Astrocyte (in vitro differentiated cells and primary cell): ENCODE measurements at places on chromosomes 1 and 21. TPM values are rescaled to one million over a fixed set of nuclear protein-coding genes. Genes with fewer than 3 reads are reported as not detected.

CLDN14 gene
- not detected in 2 replicates for total RNA-seq

ZNF670 gene
- 2.3 and 4.0 TPM in 2 replicates for total RNA-seq

AMY1A gene
- not detected in 2 replicates for total RNA-seq

TFF1 gene
- not detected in 2 replicates for total RNA-seq

GJB3 gene
- 0.32 TPM in 1 of 2 replicates, not detected in the other for total RNA-seq

TMEM200B gene
- total RNA-seq, result 3.6 and 4.7 TPM in 2 replicates

- H3K36me3 ChIP-seq, result no peaks in the 10 kb centered on the region
- DNase-seq, result no peak
- no peak overlapping the region for H3K4me3 ChIP-seq
- no peaks in the 10 kb centered on the region for H3K4me1 ChIP-seq
- no peaks in the 10 kb centered on the region for H3K27me3 ChIP-seq
- no peak overlapping the region for H3K27ac ChIP-seq
Measured at GRCh38 chr1:85599076-85599491, 18.5 kb downstream of the CCN1 start.

DNA sequence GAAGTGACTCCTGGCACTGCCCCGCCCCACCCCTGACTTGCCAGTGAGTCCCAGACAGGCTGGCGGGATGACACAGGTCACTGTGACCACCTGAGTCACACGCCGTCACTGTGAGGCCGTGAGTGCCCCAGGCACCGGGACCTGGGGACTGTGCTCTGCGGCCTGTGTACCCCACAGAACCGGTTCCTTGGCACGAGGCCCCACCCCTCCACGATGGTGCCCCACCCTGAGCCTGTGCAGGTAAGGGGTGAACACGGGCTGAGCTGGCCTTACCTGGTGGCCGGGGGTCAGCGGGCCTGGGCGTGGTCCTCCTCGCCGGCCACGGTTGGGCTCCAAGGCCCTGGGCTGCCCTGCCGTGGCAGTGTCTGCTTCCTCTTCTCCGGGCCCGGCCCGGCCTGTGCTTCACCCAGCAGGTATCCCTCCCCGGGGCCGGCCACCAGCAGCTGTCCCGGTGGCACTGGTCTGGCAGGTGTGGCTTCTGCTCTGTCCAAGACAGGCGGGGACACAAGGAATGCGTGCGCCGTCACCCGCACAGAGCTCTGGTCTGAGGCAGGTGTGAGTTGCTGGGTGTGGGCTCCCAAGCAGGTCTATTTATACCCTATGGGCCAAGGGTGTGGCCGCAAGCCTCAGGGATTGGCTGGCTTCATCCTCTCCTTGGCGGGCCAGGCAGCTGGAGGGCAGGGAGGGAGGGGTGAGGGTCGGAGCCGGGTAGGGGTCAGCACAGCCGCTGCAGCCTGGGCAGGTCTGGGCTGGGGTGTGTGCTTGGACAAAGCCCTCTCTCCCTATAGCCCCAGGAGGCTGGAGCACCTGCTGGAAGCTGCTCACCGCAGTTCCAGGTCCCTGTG lies at the start of gene RNF223:
Gene RNF223 (minus strand): TSS at position 564 of the 845 bp plus-strand sequence. CDS start 1,740 bp downstream, outside the sequence.
- no peak within 1 kb of the TSS for H3K4me3 ChIP-seq
- peaks cover 8% of the 10 kb centered on the region for H3K4me1 ChIP-seq
- H3K36me3 ChIP-seq, result no peaks in the 10 kb centered on the region
- no peak within 1 kb of the TSS for H3K27ac ChIP-seq
- DNase-seq, result no peak

DNA sequence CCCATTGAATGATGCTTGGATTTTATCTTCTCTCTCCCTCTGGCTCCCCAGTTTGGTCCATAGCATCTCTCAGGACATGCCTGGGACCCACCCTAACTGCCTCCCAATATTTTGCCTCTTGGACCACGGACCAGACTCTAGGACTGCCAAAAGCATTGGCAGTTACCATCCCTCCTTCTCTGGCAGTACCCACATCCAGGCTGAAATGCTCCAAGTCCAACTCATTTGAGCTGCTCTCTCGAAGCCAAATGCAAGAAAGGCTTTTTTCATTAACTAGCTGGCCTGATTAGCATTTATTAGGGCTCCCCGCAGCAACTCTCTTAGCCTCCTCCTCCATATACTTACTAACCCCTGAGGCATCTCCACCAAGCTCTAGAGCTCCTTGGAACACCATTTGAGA lies 140.0 kb upstream of the GRIK3 start:
- H3K4me1 ChIP-seq, result no peaks in the 10 kb centered on the region
- no peak overlapping the region for H3K27ac ChIP-seq
- H3K27me3 ChIP-seq, result no peaks in the 10 kb centered on the region
- no peaks in the 10 kb centered on the region for H3K36me3 ChIP-seq

GRCh38 chr1:11979028-11979850 lies 1.0 kb upstream of the MFN2 start:
- no peak for DNase-seq
- H3K27me3 ChIP-seq, result no peaks in the 10 kb centered on the region
- H3K36me3 ChIP-seq, result peaks cover 11% of the 10 kb centered on the region
- H3K27ac ChIP-seq, result peak overlapping the region; percentile 57
- H3K4me3 ChIP-seq, result peak overlapping the region; percentile 92

- H3K4me3 ChIP-seq, result no peak overlapping the region
- H3K27me3 ChIP-seq, result no peaks in the 10 kb centered on the region
- DNase-seq, result no peak
- peaks cover 7% of the 10 kb centered on the region for H3K4me1 ChIP-seq
Measured at GRCh38 chr1:2646837-2647236, 14.0 kb upstream of the MMEL1 start.

GRCh38 chr1:63612564-63612963 lies 19.4 kb downstream of the PGM1 start:
- no peak overlapping the region for H3K27ac ChIP-seq
- no peaks in the 10 kb centered on the region for H3K4me1 ChIP-seq
- H3K4me3 ChIP-seq, result no peak overlapping the region

GRCh38 chr21:31564439-31564838 lies 95.1 kb upstream of the SOD1 start:
- H3K27ac ChIP-seq, result no peak overlapping the region
- no peaks in the 10 kb centered on the region for H3K36me3 ChIP-seq
- H3K4me1 ChIP-seq, result peaks cover 11% of the 10 kb centered on the region
- no peaks in the 10 kb centered on the region for H3K27me3 ChIP-seq

- no peaks in the 10 kb centered on the region for H3K27me3 ChIP-seq
- no peak for DNase-seq
- H3K27ac ChIP-seq, result no peak overlapping the region
- H3K36me3 ChIP-seq, result no peaks in the 10 kb centered on the region
- H3K4me1 ChIP-seq, result peaks cover 15% of the 10 kb centered on the region
Measured at GRCh38 chr1:59699227-59699847, 115.4 kb upstream of the HOOK1 start.

DNA sequence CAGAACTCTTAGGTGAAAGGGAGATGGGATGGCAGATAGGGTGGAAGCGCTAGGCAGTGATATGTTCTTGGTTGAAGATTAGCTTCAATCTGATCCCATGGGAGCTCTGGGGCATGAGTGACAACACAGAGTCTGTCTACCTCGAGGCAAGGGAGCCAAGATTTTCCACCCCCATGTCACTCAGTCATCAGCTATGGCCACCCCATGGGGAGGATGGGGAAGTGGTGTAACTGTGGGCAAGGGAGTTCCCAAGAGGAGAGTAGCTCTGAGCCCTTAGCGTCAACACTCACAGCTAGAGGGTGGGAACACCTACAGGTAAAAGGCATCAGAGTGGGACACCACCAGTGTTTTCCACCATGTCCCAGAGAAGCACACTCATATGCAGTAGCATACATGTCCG lies 30.3 kb upstream of the C1QA start:
- no peaks in the 10 kb centered on the region for H3K36me3 ChIP-seq
- H3K4me1 ChIP-seq, result no peaks in the 10 kb centered on the region
- no peak overlapping the region for H3K27ac ChIP-seq
- peaks cover 21% of the 10 kb centered on the region for H3K27me3 ChIP-seq
- H3K4me3 ChIP-seq, result no peak overlapping the region

DNA sequence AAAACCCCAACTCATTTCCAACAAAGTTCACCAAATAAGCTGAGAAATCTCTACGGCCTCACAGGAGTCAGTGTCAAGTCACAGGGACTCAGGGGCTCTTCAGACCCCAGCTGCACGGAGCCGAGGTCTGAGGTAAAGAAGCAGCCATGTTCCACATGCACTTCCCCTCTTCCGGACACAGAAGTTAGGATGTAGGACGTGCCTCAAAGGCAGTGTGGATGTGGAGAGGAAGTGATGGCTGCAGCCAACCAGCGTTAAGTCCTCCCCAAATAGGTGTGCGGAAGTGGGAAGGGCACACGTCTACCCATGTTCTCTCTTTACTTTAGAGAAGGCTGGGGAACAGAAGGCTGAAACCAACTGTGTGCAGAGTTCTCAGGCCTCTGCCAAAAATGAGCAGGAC lies 14.6 kb upstream of the NCF2 start:
- no peaks in the 10 kb centered on the region for H3K36me3 ChIP-seq
- peaks cover 38% of the 10 kb centered on the region for H3K4me1 ChIP-seq
- no peak for DNase-seq
- no peaks in the 10 kb centered on the region for H3K27me3 ChIP-seq
- no peak overlapping the region for H3K4me3 ChIP-seq

- H3K27me3 ChIP-seq, result no peaks in the 10 kb centered on the region
- no peak overlapping the region for H3K4me3 ChIP-seq
- H3K27ac ChIP-seq, result no peak overlapping the region
- no peaks in the 10 kb centered on the region for H3K36me3 ChIP-seq
- peaks cover 3% of the 10 kb centered on the region for H3K4me1 ChIP-seq
- DNase-seq, result no peak
Measured at GRCh38 chr1:14811573-14811972, 213.1 kb downstream of the KAZN start.

- H3K4me1 ChIP-seq, result no peaks in the 10 kb centered on the region
- H3K36me3 ChIP-seq, result no peaks in the 10 kb centered on the region
- DNase-seq, result no peak
- H3K4me3 ChIP-seq, result no peak overlapping the region
- no peak overlapping the region for H3K27ac ChIP-seq
- H3K27me3 ChIP-seq, result peaks cover 19% of the 10 kb centered on the region
Measured at GRCh38 chr1:203366476-203366875, 15.6 kb upstream of the FMOD start.

DNA sequence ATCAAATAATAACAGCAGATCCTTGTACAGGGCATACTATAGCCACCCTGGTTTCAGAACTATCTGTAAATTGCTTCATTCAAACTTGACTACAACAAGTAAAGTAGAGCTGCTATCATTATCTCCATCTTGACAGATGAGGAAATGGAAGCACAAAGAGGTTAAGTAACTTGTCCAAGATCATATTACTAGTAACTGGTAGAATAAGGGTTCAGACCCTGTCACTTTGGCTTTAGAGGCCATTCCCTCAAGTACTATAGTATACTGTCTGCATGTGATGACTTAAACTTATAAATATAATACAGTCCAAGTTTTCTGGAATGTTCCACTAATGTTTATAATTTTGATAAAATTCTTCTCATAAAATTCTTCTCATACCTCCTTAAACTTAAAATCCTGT lies 24.8 kb downstream of the PGM1 start:
- H3K36me3 ChIP-seq, result no peaks in the 10 kb centered on the region
- no peaks in the 10 kb centered on the region for H3K27me3 ChIP-seq
- H3K27ac ChIP-seq, result no peak overlapping the region
- H3K4me1 ChIP-seq, result no peaks in the 10 kb centered on the region
- peak; percentile 23 for DNase-seq
- H3K4me3 ChIP-seq, result no peak overlapping the region

GRCh38 chr1:176691251-176692228 lies 228.6 kb downstream of the PAPPA2 start:
- no peaks in the 10 kb centered on the region for H3K36me3 ChIP-seq
- H3K27me3 ChIP-seq, result no peaks in the 10 kb centered on the region
- DNase-seq, result peak; percentile 35
- H3K4me1 ChIP-seq, result no peaks in the 10 kb centered on the region
